CD4-positive, alpha-beta memory T cell (primary cell): ENCODE measurements at places on chromosomes 11 and 22. TPM values are rescaled to one million over a fixed set of nuclear protein-coding genes. Genes with fewer than 3 reads are reported as not detected.

DNA sequence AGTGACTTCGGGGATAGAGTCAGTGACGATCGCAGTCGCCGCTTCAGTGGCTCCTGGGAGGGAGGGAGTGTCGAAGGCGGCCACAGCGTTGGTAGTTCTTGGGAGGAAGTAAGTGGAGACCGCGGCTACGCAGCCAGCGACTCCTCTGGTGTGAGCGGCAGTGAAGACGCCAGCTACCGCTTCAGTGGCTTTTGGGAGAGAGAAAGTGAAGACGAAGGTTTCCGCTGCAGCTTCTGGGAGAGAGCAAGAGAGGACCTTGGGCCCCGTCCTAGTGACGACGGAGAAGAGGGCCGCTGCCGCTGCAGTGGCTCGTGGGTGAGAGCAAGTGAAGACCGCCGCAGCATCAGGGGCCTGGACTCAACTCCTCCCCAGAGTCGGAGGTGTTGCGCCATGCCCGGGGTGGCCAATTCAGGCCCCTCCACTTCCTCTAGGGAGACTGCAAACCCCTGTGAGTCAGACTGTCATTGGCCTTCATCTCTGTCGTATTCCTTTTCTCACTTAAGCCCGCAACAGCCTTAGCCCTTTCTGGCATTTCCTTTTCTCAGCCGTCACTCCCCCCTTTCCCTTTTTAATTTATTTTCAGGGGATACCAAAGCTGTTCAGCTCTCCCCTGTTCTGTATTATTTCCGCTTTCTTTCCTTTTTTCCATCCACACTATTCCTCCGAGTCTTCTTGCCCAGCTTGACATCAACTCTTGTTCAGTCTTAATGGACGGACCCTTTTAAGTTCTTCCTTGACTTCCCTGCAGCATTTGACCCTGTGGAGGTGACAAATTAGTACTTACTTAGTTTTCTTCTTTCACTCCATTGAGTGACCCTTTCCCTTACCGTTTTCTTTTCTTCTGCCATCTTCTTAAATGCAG, 1.0 kb downstream of the ANKRD42 start:
- H3K27ac ChIP-seq, result peak overlapping the region; percentile 99
- peaks cover 39% of the 10 kb centered on the region for H3K4me1 ChIP-seq
- no peaks in the 10 kb centered on the region for H3K27me3 ChIP-seq
- DNase-seq, result peak; percentile 75
- peaks cover 6% of the 10 kb centered on the region for H3K36me3 ChIP-seq

The RGL4 gene
- 9.8 TPM for total RNA-seq

- no peaks in the 10 kb centered on the region for H3K27me3 ChIP-seq
- H3K36me3 ChIP-seq, result peaks cover 13% of the 10 kb centered on the region
- peaks cover 22% of the 10 kb centered on the region for H3K4me1 ChIP-seq
- DNase-seq, result no peak
Measured at GRCh38 chr22:41288245-41288946, 2.4 kb upstream of the RANGAP1 start.

DNA sequence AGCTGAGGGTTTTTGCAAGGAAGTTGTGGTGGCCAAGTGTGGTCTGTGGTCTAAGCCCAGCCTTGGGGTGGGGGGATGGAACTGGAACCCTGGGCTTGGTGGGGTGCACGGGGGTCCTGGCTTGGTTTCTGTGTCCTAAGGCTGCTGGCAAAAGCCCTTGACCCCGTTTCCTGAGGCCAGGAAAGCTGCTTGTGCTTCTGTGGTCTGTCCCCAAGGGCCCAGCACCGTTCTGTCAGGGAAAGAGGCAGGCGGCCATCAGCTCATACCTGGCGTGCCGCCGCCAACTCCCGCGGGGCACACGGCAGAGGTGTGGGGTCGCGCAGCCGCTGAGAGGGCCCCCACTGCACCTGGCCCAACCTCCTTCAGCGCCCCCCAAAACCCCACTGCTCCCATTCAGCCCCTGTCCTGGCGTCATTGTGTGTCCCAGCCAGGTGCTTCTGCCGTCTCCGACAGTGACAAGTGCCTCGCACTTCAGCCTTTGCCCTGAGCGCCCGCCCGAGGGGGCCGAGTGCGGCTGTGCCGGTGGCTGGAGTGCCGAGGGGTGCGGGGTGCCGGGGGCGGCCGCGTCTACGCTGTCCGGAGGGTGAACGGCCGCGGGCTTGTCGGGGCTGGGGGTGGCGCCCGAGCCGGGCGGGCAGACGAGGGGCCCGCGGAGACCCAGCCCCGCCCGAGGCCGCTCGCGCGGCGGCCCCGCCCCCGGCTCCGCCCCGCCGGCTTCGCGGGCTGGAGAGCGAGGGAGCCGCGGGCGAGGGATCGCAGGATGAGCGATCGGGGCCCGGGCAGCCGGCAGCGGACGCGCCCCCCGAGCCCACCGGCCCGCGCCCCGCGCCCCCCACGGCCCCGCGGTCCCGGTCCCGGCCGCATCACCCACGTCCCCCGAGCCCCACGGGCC, at the start of gene CNIH2:
Gene CNIH2 (plus strand): TSS at position 705 of the 892 bp plus-strand sequence. CDS start 282 bp downstream, outside the sequence.
- peaks cover 25% of the 10 kb centered on the region for H3K4me1 ChIP-seq
- peaks cover 31% of the 10 kb centered on the region for H3K36me3 ChIP-seq
- peak; percentile 54 for DNase-seq
- H3K27me3 ChIP-seq, result no peaks in the 10 kb centered on the region
- no peak within 1 kb of the TSS for H3K4me3 ChIP-seq

GRCh38 chr11:34181251-34181650, 75.8 kb downstream of the NAT10 start:
- no peaks in the 10 kb centered on the region for H3K4me1 ChIP-seq
- no peaks in the 10 kb centered on the region for H3K27me3 ChIP-seq
- no peak overlapping the region for H3K27ac ChIP-seq

DNA sequence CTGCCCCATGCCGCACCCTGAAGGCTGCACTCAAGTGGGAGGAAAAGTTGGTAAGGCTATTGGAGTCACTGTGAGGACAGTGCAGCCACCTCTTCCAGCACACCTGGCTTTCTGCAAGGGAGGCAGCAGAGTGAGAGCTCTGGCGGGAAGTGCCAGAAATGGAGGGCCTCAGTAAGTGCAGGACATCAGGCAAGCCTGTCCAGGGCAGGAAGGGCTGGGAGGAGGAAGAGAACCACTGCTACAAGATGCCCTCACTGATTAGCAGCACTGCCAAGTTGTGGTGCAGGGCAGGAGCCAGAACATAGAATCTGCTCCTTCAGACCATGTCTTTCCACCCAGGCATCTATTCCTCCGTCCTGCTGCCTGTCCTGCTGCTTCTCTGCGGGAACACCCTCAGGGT, 61.2 kb upstream of the CLTCL1 start:
- H3K27me3 ChIP-seq, result no peaks in the 10 kb centered on the region
- no peak for DNase-seq

The IFITM10 gene
- 1.8 TPM for total RNA-seq

GRCh38 chr11:126963603-126964363, 36.8 kb downstream of the KIRREL3 start:
- H3K4me1 ChIP-seq, result no peaks in the 10 kb centered on the region
- H3K27ac ChIP-seq, result no peak overlapping the region
- H3K4me3 ChIP-seq, result no peak overlapping the region
- DNase-seq, result no peak

GRCh38 chr11:64619811-64620380, 28.9 kb downstream of the SLC22A12 start:
- peaks cover 4% of the 10 kb centered on the region for H3K4me1 ChIP-seq
- no peak overlapping the region for H3K4me3 ChIP-seq
- no peaks in the 10 kb centered on the region for H3K27me3 ChIP-seq
- no peaks in the 10 kb centered on the region for H3K36me3 ChIP-seq

DNA sequence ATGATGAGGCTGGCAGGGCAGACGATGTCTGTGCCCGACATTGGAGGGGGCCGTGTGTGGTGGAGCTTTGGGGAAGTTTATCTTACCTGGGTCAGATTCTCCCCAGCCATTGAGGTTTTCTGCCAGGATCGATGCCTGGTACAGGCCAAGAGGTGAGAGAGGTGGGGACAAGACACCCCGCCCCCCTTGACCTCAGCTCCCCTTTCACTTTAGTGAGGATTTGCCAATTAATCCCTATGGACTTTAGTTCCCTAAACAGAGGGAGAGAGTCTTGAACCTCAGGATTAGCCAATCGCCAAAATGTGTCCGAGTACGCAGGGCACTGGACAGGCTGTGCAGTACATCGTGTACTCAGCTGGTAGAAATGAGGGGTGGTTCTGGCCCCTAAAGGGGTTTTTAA, 541 bp downstream of the HORMAD2 start:
- H3K36me3 ChIP-seq, result no peaks in the 10 kb centered on the region
- H3K27ac ChIP-seq, result no peak overlapping the region
- no peak overlapping the region for H3K4me3 ChIP-seq
- H3K27me3 ChIP-seq, result no peaks in the 10 kb centered on the region

DNA sequence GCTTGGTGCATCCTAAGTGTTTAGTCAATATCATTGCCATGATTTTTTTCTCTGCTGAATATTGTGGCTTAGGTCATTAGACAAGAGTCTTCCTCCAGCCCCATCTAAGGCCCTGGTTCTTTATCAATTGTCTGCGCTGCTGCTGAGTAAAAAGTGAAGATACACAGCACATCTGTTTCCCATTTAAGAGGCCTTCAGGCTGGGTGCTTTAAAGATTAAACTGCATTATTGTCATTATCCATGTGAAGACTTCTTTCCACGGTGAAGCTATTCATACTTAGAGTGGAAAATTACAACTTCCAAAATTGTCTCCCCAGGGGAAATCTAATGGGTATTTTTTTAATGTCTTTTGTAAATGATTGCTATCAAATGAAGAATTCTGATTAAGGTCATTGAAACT, 719.8 kb upstream of the LRRC4C start:
- no peaks in the 10 kb centered on the region for H3K4me1 ChIP-seq
- H3K36me3 ChIP-seq, result no peaks in the 10 kb centered on the region
- H3K4me3 ChIP-seq, result no peak overlapping the region
- H3K27ac ChIP-seq, result no peak overlapping the region

GRCh38 chr22:42184852-42185251, 54.2 kb upstream of the CYP2D6 start:
- H3K36me3 ChIP-seq, result no peaks in the 10 kb centered on the region
- H3K27ac ChIP-seq, result peak overlapping the region; percentile 8
- H3K4me3 ChIP-seq, result no peak overlapping the region
- H3K4me1 ChIP-seq, result peaks cover 74% of the 10 kb centered on the region
- DNase-seq, result no peak

- H3K27ac ChIP-seq, result no peak overlapping the region
- H3K4me1 ChIP-seq, result peaks cover 91% of the 10 kb centered on the region
- H3K27me3 ChIP-seq, result no peaks in the 10 kb centered on the region
- no peak for DNase-seq
- H3K36me3 ChIP-seq, result no peaks in the 10 kb centered on the region
- H3K4me3 ChIP-seq, result no peak overlapping the region
Measured at GRCh38 chr11:47514825-47515647, 37.9 kb downstream of the CELF1 start.

The SLC22A6 gene
- total RNA-seq, result not detected

The VPREB1 gene
- not detected for total RNA-seq

- no peaks in the 10 kb centered on the region for H3K27me3 ChIP-seq
- no peaks in the 10 kb centered on the region for H3K36me3 ChIP-seq
- no peak overlapping the region for H3K27ac ChIP-seq
- DNase-seq, result no peak
Measured at GRCh38 chr11:20457934-20458680, 70.6 kb downstream of the PRMT3 start.

- H3K27me3 ChIP-seq, result no peaks in the 10 kb centered on the region
- H3K36me3 ChIP-seq, result no peaks in the 10 kb centered on the region
- H3K27ac ChIP-seq, result no peak overlapping the region
- H3K4me1 ChIP-seq, result peaks cover 90% of the 10 kb centered on the region
- H3K4me3 ChIP-seq, result no peak overlapping the region
Measured at GRCh38 chr11:102469196-102469821, 16.7 kb upstream of the TMEM123 start.

DNA sequence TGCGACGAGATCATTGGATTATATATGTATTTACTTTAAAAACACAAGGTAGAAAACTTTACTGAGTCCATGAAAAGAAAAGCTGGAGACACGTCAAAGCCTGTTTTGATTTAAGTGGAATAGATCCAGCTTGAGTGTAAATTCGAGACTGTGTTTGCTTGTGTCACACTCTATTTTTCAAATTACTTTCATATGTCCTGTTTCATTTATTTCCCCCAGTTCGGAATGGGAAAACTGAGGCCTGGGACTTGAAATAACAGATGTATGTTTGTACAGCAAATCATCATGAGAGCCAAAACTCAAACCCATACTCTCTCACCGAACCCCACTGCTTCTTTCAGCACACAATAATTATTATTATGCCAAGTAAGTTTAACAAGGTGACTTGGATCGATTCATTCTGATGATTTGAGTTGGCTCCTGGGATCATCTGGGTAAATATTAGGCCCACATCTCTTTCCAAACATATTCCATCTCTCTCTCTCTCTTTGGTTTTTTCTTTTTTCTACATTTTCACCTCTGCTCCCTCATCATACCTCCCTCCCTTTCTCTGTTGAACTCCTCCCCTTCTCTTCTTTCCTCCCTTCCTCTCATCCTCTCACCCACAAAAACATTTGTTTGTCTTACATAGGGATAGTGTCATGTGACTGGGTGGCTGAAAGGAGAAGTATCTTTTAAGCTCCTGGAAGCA, 21.2 kb downstream of the FZD4 start:
- no peaks in the 10 kb centered on the region for H3K4me1 ChIP-seq
- H3K36me3 ChIP-seq, result no peaks in the 10 kb centered on the region
- H3K27me3 ChIP-seq, result no peaks in the 10 kb centered on the region

The SLCO2B1 gene
- total RNA-seq, result 2.8 TPM

GRCh38 chr11:85595285-85595884, 31.8 kb downstream of the DLG2 start:
- H3K27ac ChIP-seq, result no peak overlapping the region
- no peaks in the 10 kb centered on the region for H3K4me1 ChIP-seq
- peak; percentile 54 for DNase-seq

DNA sequence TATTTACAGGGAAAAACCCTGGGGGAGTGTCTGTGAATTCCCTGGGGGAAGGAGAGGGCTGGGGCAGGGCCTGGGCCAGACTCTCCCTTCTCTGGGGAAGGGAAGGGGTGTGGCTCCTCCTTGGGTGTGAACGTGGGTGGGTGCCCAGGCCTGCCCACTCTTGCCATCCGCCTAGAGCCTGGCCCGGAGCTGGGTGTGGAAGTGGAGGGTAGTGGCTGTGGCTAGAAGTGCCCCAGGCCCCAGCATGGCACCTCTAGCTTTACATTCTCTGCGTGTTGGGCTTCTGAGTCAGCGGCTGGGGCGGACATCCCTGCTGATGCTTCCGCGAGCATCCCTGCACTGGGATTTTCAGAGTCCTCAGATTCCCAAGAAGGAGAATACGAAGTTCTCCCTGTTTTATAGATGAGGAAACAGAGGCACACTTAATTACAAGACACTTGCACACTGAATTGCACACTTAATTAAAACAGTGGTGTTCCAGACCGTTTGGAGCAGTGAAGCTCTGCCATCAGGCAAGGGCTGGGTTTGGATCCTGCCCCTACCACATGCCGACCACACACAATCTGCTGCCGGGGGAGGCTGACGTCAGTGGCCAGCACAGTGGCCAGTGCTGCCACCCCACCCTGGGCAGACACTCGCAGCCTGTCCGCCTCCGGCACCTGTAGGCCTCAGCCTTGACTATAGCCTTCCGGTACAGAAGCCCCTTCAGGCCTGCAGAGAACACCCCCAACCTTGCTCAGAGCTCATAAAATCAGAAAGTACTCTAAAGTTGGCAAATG, 7.6 kb downstream of the BAD start:
- peaks cover 3% of the 10 kb centered on the region for H3K4me1 ChIP-seq
- H3K4me3 ChIP-seq, result no peak overlapping the region
- no peaks in the 10 kb centered on the region for H3K27me3 ChIP-seq
- H3K27ac ChIP-seq, result no peak overlapping the region
- H3K36me3 ChIP-seq, result peaks cover 9% of the 10 kb centered on the region
- DNase-seq, result no peak
